ENCODE measurements at places on chromosomes 2 and 18.

DNA sequence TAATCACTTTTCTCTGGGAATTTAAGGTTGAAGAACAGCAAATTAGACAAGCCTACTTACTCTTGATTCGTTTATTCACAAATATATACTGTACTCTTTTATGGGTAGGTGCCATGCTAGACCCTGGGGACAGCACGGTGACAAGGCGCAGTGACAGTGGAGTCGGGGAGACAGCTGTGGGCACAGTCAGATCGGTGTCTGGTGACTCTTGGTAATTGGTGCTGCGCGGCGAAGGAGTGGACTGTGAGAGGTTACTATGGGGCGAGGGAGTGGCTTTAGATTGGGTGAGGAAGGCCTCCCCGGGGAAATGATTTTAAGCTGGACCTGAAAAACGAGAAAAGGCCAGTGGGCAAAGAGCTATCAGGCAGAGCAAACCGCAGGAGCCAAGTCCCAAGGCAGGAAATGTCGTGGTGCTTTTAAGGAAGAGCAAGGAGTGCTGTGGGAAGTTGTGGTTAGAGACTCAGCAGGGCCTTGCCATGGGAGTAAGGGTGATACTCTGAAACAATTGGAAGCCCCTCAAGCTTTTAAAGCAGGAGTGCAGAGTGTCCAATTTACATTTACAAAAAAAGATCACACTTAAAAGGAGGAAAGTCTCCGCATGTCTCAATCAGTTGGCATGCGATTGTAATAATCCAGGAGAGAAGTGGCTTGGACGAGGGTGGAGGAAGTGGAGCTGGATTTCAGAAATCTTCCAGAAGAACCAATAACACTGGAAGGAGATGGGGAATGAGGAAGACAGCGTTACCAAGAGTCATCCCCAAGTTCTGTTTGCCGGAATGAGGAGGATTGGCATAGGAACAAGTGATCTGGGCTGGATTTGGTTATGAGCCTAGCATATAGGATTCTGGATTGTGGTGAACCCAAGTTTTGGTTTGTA is 36.1 kb upstream of the TXNDC2 start:
- DNase-seq, result no peak

DNA sequence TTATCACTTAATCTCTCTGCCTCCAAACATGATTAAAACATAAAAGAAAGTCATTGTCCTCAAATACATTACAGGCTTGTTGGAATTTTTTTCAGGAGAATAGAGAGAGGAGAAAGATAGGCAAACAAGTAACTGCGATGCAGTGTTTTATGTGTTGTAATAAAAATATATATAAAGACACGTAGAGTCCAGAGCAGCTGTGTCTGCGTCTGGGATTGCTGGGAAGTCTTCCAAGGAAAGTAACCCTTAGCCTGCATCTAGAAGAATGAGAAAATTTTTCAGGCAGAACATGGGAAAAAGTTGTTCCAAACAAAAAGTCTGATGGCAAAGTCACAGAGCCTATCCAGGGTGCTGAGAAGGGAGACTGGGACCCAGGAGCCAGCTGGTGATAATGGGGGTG is 91.8 kb upstream of the ST6GAL2 start:
- no peak for DNase-seq

GRCh38 chr2:124347209-124347608 is 322.1 kb downstream of the CNTNAP5 start:
- DNase-seq, result no peak

GRCh38 chr2:232478571-232479340 is 8.9 kb downstream of the ECEL1 start:
- DNase-seq, result no peak

- DNase-seq, result no peak
These were observed 101.5 kb downstream of the GALNT1 start for GRCh38 chr18:35683021-35683420.

DNA sequence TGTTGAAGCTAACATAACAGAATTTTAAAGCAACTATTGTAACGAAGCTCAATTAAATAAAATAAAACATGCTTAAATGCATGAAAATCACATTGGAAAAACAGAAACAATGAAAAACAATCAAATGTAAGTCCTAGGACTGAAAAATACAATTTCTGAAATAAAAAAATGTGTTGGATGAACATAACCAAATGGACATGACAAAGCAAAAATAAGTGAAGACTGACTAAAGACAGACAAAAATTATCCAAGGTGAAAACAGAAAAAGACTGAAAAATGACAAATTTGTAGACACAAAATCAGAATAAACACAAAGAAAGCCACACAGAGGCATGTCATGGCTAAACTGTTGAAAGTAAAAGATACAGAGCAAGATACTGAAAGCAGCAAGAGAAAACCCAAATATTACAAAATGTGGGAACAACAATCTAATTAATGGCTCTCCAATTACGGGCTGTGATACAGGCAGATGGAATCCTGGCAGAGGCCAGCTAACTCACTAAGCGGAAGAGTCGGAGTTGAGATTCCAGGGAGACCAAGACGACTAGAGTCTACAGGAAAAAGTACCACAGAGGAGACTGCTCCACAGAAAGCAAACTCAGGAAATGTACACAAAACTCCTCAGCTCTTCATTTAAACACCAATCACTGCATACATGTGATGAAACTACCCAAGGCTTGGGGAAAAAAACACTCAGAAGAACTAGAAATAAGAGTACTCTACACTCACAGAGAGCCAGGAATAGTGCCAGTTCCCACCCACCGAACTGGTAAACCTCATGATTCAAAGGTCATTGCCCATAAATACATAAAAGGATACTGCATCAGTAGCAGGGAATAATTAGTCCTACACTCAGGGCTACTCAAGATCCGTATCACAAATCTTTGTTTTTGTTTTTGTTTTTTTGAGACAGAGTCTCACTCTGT is 83.6 kb downstream of the ATAD2B start:
- no peak for DNase-seq

DNA sequence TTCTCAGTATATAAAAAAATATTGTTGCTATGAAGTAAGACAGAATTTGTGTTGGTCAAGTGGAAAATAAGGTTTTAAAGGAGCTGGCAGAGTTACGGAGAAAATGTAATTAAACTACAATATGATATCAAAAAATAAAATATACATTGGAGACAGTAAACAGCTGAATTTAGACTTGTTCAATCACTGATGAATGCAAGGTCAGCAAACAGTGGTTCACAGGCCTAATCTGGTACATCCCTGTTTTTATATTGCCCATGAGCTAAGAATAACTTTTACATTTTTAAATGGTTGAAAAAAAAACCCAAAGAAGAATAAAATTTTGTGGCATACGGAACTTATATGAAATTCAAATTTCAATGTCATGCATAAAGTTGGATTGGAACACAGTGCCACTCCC is 131.0 kb upstream of the TRIB2 start:
- DNase-seq, result no peak

- no peak for DNase-seq
These were observed 639 bp downstream of the MRO start for GRCh38 chr18:50819027-50819727.

DNA sequence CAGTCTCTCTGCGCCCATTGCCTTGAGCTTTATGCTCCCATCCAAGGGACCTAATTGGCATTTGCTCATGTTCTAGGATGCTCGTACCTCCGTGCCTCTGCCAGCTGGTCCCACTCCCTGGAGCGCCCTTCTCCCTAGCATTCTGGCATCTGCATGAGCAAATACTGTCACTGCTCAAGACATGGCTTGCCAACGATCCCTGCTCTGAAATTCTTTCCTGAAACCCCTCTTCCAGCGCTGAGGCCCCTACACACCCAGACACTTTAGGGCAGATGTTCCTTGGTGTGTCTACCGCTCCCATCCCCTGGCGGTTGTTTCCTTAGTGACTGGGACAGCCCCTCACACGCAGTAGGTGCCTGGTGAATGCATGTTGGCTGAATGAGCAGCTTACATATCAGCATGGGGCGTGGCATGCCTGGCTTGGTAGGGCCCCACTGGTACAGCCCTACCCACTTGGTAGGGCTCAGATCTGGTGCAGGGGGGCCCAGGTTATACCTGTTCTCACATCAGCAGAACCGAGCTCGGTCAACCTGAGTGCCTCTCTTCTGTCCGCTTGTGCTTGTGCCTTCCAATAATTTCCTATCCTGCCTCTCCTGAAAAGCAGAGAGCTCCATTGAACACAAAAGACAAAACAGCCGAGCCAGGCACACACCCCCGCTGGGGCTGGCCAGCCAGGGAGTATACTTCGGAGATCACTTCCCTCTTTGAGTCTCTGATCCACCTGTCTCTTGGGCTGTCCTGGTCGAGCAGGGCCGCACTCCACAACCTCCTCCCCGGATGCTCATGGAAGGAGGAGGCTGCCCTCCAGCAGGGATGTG is 59.2 kb downstream of the INHBB start:
- DNase-seq, result no peak

DNA sequence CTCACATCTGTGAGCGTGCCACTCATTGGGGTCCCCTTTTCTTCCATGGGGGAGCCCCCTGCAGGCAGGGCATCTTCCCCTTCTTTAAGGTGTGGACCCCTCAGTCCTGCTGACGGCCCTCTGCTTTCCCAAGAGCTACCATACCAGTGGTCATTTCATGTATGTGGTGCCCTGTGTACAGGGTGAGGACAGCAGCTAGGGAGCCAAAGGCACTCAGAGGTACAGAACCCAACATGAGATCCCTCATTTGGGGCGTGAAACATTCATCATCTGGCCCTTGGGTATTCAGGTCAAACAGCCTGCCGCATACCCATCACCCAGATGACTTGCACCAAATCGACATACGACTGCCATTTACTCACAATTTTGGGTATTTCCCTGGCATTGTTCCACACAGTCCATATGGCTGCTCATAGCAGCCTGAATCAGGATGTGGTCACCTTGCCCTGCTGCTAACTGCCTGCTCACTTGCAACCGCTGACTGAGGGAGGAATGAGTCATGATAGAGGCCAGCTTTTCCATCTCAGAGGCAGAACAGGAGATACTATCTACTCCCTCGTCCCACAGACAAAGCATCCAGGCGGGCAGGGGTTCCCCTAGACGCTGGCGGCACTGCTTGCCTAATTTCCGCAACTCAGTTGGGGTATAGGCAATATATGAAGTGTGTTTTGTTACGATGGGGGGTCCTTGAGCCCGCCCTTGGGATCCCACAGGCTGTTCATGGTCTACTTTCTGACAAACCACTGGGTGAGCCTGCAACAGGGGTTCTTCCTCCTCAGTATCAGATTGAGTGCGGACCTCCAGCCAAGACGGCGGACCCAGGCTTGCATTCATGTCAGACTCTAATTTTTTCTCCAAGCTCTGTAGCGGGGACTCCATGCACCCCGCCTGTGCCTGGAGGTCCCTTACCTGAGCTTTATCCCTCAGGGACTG is 228.6 kb downstream of the SATB2 start:
- no peak for DNase-seq

- DNase-seq, result no peak
These were observed at the start of gene LGALSL for GRCh38 chr2:64453770-64454385. TSS of gene LGALSL (plus strand) at chr2:64454162. CDS start at chr2:64454546, 384 bp downstream.
